HCT116 (cell line): ENCODE measurements at places on chromosomes 4 and X. TPM values are rescaled to one million over a fixed set of nuclear protein-coding genes. Genes with fewer than 3 reads are reported as not detected.

DNA sequence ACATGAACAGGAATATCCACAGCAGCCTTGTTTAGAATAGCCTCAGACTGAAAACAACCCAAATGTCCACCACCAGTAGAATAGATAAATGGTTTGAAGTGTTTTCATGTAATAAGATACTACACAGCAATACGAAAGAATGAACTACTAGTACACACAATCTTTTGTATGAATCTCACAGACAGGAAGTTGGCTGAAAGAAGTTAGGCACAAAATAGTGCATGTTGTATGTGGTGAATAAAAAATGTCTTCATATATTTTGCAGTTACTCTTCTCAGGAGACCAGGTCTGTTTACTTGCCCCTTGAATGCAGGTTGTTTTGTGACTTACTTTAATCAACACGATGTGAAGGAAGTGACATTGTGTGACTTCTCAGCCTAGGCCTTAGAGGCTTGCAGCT is 75.9 kb upstream of the LEF1 start:
- no peak overlapping the region for H3K4me3 ChIP-seq
- peaks cover 10% of the 10 kb centered on the region; the same call in 1 of the 2 replicates for H3K4me1 ChIP-seq
- H3K27me3 ChIP-seq: no peaks in the 10 kb centered on the region
- no peak overlapping the region for H3K27ac ChIP-seq

DNA sequence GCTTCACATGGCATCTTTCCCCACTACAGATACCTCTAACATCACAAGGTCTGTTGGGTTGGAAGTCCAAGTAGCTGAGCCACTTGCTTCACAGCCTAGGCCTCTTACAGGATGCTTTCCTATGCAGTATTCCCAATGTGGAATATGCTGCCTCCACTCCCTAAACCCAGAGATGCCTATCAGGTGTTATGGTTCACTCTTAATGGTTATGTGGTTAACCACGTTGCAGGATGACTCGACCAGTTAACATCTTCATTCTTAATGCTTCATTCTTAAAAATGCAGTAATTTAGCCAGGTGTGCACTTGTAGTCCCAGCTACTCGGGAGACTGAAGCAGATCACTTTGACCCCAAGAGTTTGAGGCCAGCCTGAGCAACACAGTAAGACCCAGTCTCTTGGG is 24.2 kb downstream of the HAUS3 start:
- no peaks in the 10 kb centered on the region for H3K27me3 ChIP-seq
- no peak overlapping the region for H3K27ac ChIP-seq
- no peak for DNase-seq
- H3K4me1 ChIP-seq: no peaks in the 10 kb centered on the region
- H3K36me3 ChIP-seq: no peaks in the 10 kb centered on the region

DNA sequence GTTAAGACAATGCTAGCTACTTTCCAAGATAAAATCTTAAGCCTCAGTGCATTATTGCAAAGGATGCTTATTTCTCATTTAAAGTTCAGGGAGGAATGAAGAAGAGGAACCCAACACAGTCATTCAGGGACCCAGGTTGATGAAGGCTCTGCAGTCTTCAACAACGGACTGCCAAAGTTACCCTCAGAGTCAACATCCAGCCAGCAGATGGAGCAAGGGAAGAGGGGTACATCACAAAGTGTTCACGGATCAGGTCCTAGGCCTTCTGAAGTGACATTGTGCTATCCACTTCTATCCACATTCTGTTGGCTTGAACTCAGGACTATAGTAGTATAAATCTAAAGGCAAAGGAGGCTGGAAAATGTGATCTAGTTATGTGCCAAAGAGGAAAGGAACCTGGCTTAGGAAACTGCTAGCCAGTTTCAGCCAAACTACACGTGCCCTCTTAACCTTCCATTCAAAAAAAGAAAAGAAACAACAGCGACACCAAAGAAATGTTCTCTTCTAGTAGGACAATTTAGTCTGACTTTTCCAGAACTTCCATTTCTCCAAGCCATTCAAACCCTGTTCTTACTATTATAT is 28.8 kb downstream of the NKX6-1 start:
- H3K4me1 ChIP-seq: no peaks in the 10 kb centered on the region
- no peak overlapping the region for H3K4me3 ChIP-seq
- H3K27ac ChIP-seq: no peak overlapping the region
- no peak for DNase-seq

- no peaks in the 10 kb centered on the region for H3K4me1 ChIP-seq
- H3K36me3 ChIP-seq: peaks cover 4% of the 10 kb centered on the region; the same call in 1 of the 2 replicates
These were observed 34.5 kb downstream of the ZFX start for GRCh38 chrX:24184018-24184417.

- no peak for DNase-seq
- H3K4me3 ChIP-seq: no peak overlapping the region
- H3K27me3 ChIP-seq: no peaks in the 10 kb centered on the region
- no peaks in the 10 kb centered on the region for H3K36me3 ChIP-seq
- H3K27ac ChIP-seq: no peak overlapping the region
These were observed 32.2 kb downstream of the PCDH19 start for GRCh38 chrX:100377826-100378225.

- H3K4me1 ChIP-seq: no peaks in the 10 kb centered on the region
- H3K27ac ChIP-seq: no peak overlapping the region
These were observed 74.8 kb upstream of the PASD1 start for GRCh38 chrX:151488677-151489076.

Gene MAGEA11
- total RNA-seq: not detected
